Urinary bladder (tissue), 4 donors: ENCODE measurements at places on chromosomes 3 and 15.

DNA sequence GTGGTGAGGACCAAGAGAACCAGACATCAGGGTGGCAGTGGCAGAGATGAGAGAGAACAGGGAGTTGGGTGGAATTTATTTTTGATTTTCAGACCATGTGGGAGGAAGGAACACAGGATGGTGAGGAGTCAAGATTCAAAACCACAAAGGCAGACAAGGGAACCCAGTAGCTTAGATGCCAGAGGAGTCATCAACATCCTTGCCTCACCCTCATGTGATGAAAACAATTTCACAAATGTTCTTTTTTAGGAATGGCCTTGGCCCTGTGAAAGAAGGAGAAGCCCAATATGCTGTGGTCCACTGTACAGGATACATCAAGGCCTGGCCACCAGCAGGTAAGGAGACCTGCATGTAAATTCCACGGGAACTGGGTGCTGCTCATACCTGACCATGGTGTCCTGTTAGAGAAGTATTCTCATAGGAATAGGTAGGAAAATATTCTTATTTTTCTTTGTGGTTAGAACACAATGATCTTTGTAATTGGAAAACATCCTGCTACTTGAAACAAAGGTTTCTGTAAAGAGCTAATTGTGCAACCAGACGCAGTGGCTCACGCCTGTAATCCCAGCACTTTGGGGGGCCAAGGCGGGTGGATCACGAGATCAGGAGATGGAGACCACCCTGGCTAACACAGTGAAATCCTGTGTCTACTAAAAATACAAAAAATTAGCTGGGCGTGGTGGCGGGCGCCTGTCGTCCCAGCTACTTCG is 110.0 kb downstream of the ARNT2 start:
- no peak for DNase-seq

DNA sequence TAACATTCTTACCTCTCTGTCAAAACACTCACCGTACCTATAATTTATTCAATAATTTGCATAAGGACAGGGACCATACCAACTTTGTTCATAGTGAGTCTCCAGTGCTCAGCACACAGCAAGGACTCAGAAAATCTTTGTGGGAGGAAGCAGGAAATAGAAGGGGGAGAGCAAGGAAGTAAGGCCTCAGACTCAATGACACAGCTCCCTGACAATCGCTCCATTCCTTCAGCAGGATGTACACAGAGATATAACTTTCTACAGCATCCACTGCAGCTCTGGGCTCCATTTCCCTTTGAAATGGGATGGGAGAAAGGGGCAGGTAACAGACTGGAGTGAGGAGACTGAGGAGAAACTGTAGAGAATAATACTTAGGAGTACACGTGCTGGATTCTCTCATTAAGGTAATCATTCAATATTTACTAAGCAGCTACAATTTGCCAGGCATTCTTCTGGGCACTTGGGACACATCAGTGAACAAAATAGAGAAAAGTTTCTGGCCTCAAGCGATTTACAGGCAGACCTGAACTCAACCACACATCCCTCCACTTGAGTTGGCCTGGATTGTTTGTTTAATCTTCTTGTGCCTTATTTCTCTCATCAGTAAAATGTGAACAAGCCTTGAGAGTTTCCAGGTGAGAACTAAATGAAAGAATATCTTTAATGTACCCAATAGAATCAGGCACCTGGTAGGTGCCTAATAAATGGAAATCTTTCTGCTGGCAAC is 330.3 kb upstream of the THBS1 start:
- no peak for DNase-seq

DNA sequence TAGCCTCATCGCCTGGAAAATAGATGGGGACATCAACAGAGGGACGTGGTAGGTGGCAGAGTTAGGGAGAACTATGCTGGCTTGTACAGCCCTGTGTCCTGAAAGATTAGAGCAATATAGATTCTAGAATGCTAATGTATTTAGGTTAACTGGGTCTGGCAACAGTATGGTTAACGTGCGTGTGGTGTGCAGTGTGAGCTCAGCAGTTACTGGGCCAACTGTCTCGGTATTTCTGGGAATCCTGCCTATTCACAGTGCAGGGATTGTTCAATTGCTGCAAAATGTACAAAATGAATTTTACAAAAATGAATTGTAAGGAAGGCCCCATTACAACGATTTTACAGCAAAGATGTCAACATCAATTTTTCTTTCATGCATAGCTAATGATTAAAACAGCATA is 20.6 kb downstream of the MEIS2 start:
- DNase-seq: no peak

- no peak for DNase-seq
Measured at GRCh38 chr3:50605901-50606326, 5.7 kb downstream of the CISH start.

DNA sequence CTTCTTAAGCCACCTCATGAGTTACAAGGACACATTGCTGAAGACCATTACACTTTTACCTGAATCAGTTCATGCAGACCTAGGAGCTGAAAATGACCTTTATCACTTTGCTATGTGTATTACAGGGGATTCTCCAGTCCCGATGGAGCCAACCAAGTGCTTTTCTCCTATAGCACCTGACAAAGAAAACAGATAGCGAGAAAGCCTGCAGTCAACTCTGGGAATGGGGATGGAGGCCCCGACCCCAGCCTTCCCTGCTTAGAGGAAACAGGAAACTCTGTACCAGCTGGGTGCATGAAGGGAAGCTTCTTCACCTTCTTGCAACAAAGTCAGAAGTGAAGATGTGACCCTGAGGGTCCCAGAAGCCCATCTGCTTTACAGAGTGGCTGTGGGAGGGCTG is 168.3 kb upstream of the SEMA6D start:
- no peak for DNase-seq

DNA sequence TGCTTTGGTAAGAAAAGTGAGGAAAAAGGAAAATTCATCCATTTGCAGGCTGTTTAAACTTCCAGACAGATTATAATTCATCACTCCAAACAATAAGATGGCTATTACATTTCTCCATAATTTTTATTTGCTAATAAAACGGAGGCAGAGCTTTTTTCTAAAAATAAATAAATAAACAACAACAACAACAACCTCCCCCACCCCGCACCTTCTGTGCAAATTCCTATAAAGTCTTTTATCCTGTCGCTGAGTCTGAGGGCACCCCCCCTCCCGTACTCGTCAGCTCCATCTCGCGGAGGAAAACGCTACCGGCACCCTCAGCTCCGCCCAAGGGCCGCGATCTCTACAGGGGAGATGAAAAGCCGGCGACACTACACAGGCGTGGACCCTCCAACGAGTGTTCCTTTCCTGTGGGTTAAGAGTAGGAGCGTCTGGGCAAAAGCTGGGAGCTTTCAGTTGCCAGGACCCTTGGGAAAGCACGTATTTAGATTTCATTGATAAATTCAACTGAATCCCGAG is 1.0 kb upstream of the ATP1B3 start:
- peak; percentile 67 for DNase-seq

DNA sequence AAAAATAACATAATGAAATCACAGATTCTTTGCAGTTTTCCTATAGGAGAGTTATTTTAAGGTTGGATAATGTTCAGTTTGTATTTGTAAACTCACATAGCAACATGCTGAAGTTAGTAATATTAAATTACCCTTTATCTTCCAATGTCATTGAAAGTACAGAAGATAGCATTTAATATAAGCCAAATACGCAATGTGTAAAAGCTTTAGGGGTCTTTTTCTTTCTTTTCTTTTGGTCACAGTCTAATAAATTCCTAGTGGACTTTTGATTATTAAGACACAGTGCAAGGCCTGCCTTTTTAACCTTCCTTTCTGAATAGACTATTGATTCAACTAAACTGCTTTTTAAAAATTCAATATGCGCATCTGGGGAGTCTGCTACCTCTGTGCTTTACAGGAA is 79.3 kb downstream of the OTOL1 start:
- DNase-seq: no peak

DNA sequence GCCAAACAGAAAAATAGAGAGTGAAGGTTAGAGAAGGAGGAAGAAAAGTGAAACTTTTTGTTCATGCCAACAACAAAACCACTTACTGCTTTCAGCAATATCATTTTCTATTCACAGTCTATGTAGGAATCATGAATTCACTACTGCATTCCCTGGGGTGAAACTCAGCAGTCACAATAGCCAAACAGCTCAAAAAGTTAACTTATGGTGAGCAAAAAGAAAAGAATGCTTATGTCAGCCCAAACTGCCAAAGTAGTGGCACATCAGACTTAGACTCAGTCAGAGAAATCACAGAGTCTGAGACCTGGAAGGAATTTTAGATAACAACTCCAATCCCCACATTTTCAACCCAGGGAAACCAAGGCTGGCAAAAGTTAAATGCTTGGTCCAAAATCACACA is 238.7 kb upstream of the TMCO5A start:
- no peak for DNase-seq

DNA sequence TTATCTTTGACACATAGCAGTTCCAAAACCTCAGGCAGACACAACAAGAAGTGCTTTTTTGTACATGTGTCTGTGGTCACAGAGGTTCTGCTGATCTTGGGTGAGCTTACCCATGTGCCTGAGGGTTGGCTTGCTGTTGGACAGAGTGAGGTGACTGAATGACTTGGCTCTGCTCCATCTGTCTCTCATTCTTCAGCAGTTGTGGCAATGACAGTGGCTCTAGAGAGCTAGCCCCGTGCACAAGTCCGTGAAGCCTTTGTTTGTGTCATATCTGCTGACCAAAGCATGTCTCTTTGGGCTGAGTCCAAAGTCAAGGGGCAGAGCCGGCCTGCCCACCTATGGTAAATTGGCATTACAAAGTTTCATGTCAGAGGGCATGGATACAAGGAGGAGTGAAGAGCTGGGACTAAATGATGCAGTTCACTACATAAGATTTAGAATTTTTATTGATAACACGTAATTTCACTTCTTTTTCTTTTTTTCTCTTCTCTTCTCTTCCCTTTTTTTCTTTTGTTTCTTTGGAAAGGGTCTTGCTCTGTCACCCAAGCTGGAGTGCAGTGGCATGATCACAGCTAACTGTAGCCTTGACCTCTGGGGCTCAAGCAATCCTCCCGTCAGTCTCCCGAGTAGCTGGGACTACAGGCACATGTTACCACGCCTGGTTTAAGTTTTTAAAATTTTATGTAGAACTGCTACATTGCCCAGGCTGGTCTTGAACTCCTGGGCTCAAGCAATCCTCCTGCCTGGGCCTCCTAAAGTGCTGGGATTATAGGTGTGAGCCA is 77.9 kb downstream of the ITPR1 start:
- DNase-seq: no peak

DNA sequence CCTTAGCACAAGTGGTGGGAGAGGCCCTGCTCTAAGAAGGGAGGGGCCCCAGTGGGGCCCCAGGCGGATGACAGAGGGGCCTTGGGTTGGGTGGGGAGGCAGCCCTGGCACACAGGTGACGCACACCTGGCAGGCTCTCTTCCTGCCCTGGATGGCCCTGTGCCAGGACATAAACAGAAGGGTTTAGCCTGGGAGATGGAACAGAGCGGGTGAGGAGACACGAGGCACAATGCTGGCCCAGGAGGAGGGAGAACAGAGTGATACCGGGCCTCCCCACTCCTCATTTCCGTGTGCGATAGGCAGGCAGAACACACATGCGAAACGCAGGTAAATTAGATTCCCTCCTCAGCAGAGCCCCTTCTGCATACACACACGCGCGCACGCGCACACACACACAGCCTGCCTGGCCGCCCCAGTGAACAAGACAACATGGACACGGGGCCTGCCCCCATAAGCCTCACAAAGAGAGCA is 39.8 kb downstream of the IDH2 start:
- DNase-seq: no peak

DNA sequence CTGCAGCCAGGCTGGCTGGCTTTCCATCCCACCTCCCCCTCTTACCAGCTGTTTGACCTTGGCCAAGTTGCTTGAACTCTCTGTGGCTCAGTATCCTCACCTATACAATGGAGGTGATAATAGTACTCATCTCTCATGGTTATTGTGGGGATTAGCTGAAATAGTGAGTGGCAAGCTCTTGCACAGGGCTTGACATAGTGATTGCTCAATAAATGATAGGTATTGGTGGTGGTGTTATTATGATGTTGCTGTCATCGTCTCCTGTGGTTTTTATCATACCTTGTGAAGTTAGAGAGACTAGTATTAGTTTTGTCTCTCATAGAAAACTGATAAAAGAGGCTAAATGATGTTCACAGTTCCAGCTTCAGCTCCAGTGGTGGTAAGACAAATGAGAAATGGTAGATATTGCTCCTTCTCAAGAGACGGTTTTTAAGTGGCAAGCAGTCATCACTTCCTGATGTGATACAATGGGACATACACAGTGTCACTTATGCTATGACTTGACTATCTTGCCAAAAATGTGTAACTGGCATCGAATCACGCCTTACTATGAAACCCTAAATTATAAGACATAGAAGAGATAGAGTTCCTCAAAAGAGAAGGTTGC is 12.1 kb upstream of the UBE2E1 start:
- DNase-seq: no peak

- no peak for DNase-seq
Measured at GRCh38 chr3:123584284-123584987, 417 bp downstream of the HACD2 start.

- DNase-seq: no peak
Measured at GRCh38 chr3:10780922-10781321, 35.1 kb upstream of the SLC6A11 start.
